ENCODE measurements at places on chromosomes 12 and 14.

DNA sequence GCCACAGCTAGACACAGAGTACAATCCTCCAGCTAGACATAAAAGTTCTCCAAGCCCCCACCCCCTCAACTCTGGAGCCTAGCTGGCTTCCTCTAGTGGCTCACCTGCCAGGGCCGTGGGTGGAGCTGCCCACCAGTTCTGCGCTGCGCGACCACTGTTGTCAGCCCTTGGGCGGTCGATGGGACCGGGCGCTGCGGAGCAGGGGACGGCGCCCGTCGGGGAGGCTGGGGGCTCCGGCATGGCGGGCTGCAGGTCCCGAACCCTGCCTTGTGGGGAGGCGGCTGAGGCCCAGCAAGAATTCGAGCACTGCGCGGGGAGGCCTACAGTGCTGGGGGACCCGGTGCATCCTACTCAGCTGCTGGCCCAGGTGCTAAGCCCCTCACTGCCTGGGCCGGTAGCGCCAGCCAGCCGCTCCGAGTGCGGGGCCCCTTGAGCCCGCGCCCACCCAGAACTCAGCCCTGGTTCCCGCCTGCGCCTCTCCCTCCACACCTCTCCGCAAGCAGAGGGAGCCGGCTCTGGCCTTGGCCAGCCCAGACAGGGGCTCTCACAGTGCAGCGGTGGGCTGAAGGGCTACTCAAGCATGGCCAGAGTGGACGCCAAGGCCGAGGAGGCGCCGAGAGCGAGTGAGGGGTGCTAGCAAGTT lies 51.0 kb downstream of the RTN1 start:
- DNase-seq: no peak

DNA sequence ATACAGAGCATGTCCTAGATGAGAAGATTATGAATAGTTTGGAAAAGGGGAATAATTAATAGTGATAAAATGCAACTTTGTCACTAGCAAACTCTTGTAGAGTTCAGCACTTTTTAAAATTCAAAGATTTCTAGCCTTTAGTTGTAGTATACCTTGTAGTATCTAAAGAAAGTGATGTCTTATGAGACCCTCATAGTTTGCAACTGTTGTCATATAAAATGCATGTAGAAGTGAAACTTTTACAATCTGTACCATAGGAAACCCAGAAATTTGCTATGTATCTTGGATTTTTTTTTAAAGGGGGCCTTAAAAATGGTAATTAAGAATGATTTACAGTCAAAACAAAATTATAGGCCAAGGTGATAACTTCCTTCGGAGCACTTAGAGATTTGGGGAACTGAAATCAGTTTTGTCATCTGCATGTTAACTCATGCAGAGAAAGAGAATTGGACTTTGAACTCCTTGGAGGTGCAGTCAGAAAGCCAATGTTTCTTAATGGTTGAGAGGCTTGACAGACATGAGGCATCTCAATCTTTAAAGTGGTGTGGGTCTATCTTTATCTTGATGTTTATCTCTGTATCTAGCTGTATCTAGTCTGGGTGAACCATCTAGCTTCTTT lies 1.3 kb downstream of the LRRK2 start:
- no peak for DNase-seq

- no peak for DNase-seq
Observed at GRCh38 chr12:18992336-18992735, 137.2 kb upstream of the PLEKHA5 start.

DNA sequence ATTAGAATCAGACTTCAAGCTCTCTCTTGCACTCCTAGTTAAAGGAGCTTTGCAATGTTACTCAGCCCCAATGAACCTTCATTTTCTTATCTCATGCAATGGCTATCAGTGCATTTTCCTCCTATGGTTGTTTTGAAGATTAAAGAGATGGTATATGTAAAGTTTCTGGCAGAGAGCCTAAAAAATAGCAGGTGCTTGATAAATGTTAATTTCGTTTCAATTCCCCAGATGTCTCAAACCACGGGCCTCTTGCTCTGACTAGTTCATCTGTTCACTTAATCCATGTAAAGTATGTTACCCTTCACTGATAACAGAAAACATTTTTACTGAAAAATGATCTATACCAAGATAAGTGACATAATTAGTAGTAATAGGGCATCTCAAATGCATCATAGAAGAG lies 735.4 kb upstream of the USP15 start:
- DNase-seq: no peak

- DNase-seq: no peak
Observed at GRCh38 chr14:95045836-95046430, 111.4 kb downstream of the DICER1 start.

GRCh38 chr14:24130717-24131548 lies 474 bp downstream of the FITM1 start:
- DNase-seq: no peak

Measured in Daoy (cell line).